ENCODE measurements at places on chromosomes 12 and 14. TPM values are rescaled to one million over a fixed set of nuclear protein-coding genes. Genes with fewer than 3 reads are reported as not detected.
A peak's percentile ranks its signal among the peaks of the same experiment; 100 is the strongest.

DNA sequence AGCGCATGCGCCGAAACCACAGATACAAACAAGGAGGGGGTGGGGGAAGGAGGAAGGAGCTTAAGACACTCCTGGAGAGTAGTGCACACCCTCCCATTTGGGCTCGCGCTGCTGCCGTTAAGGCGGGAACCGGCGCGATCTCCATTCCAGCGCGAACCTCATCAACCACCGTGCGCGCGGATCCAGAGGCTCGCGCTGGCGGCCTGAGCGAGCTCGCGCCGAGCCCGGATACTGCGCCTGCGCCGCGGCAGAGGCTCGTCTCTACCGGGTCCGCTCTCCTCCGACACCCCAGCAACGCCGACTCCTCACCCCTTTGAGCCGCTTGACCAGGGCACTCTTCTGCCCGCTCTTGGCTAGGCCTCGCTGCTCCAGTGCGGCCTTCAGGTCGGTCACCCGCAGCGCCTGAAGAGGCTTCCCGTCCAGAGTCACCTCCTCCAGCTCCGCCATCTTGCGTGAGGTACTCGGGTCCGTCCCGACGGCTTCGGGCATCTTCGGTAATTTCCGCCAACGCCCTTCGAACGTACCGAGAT lies at the start of gene ACIN1:
Gene ACIN1, minus strand, starts transcription at position 471 of the 530 bp plus-strand sequence. Its CDS starts 24 bp downstream, at position 447.
- DNase-seq: no peak
- peaks cover 14% of the 10 kb centered on the region for H3K4me1 ChIP-seq
- H3K27me3 ChIP-seq: no peaks in the 10 kb centered on the region
- peaks cover 37% of the 10 kb centered on the region for H3K36me3 ChIP-seq

- H3K36me3 ChIP-seq: no peaks in the 10 kb centered on the region
- DNase-seq: no peak
- no peaks in the 10 kb centered on the region for H3K27me3 ChIP-seq
- H3K4me3 ChIP-seq: no peak overlapping the region
- H3K4me1 ChIP-seq: no peaks in the 10 kb centered on the region
These were observed 98.5 kb upstream of the IFNG-AS1 start for GRCh38 chr12:67890726-67891258.

DNA sequence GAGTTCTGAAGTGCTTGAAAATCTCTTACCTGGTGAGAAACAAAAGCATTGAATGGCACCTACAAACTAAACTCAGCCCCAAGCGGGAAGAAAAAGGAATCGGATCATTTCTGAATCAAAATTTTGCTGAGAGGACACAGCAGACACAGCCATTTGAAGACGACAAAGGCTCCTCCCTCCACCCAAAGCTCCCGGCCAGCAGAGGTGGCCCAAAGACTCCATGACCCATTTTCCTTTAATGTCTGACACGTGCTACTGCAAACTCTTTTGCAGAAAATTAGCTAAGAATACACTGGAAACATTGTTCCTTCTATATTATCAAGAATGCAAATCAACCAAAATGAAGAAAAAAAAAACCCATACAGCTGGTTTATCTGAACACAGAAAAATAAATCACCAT lies 85.9 kb upstream of the FOXN3 start:
- H3K4me3 ChIP-seq: no peak overlapping the region
- peaks cover 18% of the 10 kb centered on the region for H3K4me1 ChIP-seq
- no peaks in the 10 kb centered on the region for H3K36me3 ChIP-seq
- no peaks in the 10 kb centered on the region for H3K27me3 ChIP-seq
- no peak overlapping the region for H3K27ac ChIP-seq

GRCh38 chr12:73514672-73515071 lies 1023.0 kb upstream of the ATXN7L3B start:
- no peaks in the 10 kb centered on the region for H3K27me3 ChIP-seq
- H3K27ac ChIP-seq: no peak overlapping the region
- DNase-seq: peak; percentile 56

DNA sequence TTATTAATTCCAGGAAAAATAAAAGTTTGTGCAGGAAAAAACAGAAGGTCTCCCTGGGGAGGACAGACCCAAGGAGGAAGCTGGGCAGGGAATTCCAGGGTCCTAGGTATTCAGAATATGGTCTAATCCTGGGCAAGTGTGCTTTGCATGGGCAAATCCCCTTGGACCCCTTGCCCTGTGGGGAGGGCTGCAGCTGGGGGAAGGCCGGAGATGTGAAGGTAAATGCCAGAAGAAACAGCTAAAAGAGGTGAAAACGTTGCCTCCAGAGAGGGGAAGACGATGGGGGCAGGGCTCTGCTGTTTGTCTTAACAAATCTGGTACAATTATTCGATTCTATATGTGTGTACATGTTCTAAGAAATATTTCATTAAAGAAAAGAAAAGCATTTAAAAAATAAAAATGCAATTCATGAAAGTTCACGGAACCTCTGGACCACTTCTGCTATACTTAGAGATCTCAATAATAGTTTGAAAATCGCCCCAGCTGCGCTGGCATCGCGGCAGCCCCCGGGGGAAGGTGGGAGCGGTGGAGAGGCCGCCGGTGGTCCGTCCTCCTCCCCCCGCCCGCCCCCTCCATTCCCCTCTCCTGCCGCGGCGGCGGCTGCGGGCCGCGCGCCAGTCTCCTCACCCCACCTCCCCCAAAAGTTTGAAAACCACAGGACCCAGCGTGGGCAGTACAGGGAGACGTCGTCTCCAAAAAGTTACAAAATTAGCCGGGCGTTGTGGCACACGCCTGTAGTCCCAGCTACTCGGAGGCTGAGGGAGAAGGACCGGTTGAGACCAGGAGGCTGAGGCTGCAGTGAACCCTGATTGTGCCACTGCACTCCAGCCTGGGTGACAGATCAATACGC lies 1.5 kb upstream of the PRPF40B start:
- H3K27me3 ChIP-seq: peaks cover 15% of the 10 kb centered on the region
- H3K27ac ChIP-seq: no peak overlapping the region
- H3K4me1 ChIP-seq: peaks cover 31% of the 10 kb centered on the region
- H3K4me3 ChIP-seq: peak overlapping the region; percentile 87
- DNase-seq: no peak

- H3K27me3 ChIP-seq: no peaks in the 10 kb centered on the region
- H3K36me3 ChIP-seq: no peaks in the 10 kb centered on the region
- no peaks in the 10 kb centered on the region for H3K4me1 ChIP-seq
- no peak overlapping the region for H3K4me3 ChIP-seq
These were observed 150.1 kb downstream of the SUDS3 start for GRCh38 chr12:118526255-118527095.

DNA sequence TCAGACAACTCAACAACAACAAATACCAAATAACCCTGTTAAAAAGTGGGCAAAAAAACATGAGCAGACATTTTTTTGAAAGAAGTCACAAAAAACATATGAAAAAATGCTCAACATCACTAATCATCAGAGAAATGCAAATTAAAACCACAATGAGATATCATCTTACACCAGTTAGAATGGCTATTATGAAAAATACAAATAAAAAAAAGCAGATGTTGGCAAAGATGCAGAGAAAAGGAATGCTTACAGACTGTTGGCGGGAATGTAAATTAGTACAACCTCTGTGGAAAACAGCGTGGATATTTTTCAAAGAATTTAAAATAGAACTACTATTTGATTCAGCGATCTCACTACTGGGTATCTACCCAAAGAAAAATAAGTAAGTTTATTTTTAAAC lies 114.0 kb downstream of the SLC38A4 start:
- no peak overlapping the region for H3K4me3 ChIP-seq
- no peaks in the 10 kb centered on the region for H3K4me1 ChIP-seq
- no peaks in the 10 kb centered on the region for H3K36me3 ChIP-seq
- H3K27me3 ChIP-seq: no peaks in the 10 kb centered on the region
- DNase-seq: no peak

- peaks cover 80% of the 10 kb centered on the region for H3K4me1 ChIP-seq
- no peak overlapping the region for H3K4me3 ChIP-seq
- peak overlapping the region; percentile 40 for H3K27ac ChIP-seq
- peak; percentile 42 for DNase-seq
- H3K36me3 ChIP-seq: no peaks in the 10 kb centered on the region
- H3K27me3 ChIP-seq: no peaks in the 10 kb centered on the region
These were observed 59.1 kb downstream of the RASSF3 start for GRCh38 chr12:64669270-64669842.

GRCh38 chr14:101933209-101933608 lies 31.2 kb upstream of the DYNC1H1 start:
- H3K4me1 ChIP-seq: no peaks in the 10 kb centered on the region
- H3K36me3 ChIP-seq: no peaks in the 10 kb centered on the region
- no peak overlapping the region for H3K27ac ChIP-seq
- H3K4me3 ChIP-seq: no peak overlapping the region

- no peaks in the 10 kb centered on the region for H3K36me3 ChIP-seq
- H3K27ac ChIP-seq: no peak overlapping the region
- DNase-seq: no peak
These were observed 16.4 kb upstream of the PUS1 start for GRCh38 chr12:131912518-131913274.

DNA sequence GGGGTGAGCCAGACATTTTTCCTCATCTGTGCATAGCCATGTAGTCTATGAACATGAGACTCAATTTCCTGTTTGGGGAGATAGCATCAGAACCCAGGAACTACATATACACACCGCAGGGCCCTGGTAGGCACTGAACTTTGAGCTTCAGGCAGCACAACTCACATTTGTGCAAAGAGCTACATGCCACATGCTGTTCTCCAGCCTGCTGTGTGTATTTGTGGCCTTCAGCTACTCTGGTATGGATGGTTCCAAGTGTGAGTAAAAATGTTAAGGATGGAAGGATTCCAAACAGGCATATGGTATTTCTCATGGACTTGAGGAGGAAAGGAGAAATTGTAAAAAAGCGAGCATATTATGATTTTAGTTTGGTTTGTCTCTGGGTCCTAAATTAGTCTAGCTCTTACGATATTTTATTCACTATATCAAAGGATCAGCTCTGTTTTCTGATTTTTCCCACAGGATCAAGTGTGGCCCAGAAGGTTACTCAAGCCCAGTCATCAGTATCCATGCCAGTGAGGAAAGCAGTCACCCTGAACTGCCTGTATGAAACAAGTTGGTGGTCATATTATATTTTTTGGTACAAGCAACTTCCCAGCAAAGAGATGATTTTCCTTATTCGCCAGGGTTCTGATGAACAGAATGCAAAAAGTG lies 422.4 kb upstream of the OR4E1 start:
- H3K27ac ChIP-seq: no peak overlapping the region
- H3K4me1 ChIP-seq: no peaks in the 10 kb centered on the region
- H3K4me3 ChIP-seq: no peak overlapping the region

DNA sequence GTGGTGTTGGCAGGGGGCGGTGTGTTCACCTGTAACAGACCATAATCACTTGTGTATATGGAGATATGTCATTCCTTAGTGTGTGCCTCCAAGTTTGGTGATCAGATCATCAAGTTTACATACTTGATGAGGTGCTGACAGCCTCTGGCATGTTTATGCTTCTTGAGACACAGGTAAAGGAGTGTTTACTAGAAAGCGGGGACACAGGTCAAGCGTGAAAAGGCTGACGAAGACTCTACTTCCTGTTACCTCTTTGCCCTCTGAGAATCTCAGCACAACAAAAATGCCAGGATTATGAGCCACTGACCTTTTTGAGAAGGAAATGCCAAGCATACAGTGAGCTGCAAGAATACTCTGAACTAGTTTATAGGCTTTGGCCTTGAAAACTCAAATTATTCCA lies 29.6 kb downstream of the PRDM4 start:
- H3K27ac ChIP-seq: no peak overlapping the region
- peak; percentile 2 for DNase-seq
- H3K4me3 ChIP-seq: no peak overlapping the region
- H3K4me1 ChIP-seq: no peaks in the 10 kb centered on the region
- no peaks in the 10 kb centered on the region for H3K27me3 ChIP-seq

GRCh38 chr14:22122227-22122818 lies 448.7 kb upstream of the OR4E1 start:
- H3K27me3 ChIP-seq: no peaks in the 10 kb centered on the region
- H3K27ac ChIP-seq: no peak overlapping the region
- peak; percentile 59 for DNase-seq
- H3K36me3 ChIP-seq: no peaks in the 10 kb centered on the region
- H3K4me1 ChIP-seq: no peaks in the 10 kb centered on the region

- no peaks in the 10 kb centered on the region for H3K27me3 ChIP-seq
- DNase-seq: peak; percentile 16
These were observed 441.3 kb downstream of the DAD1 start for GRCh38 chr14:22147716-22148115.

DNA sequence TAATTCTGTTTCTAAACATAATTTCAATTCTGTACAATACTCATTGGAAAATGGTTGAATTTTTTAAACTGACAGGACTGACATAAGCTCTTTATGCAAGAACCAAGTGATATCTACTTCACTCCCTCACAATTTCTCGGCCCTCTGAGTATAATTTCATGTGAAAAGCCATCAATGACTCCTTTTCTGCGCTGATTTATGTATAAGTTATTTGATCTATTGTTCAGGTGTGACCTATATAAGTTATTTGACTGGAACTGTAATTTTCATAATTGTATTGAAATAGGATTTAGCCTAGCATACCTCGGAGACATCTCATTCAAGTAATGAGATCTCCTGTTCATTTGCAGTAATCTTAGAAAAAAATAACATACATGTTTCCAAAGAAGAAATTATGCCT lies 184.4 kb downstream of the SYT1 start:
- no peak for DNase-seq
- no peaks in the 10 kb centered on the region for H3K36me3 ChIP-seq
- peaks cover 5% of the 10 kb centered on the region for H3K4me1 ChIP-seq

- H3K4me1 ChIP-seq: no peaks in the 10 kb centered on the region
- H3K27ac ChIP-seq: no peak overlapping the region
- peak; percentile 86 for DNase-seq
- H3K27me3 ChIP-seq: no peaks in the 10 kb centered on the region
- no peak overlapping the region for H3K4me3 ChIP-seq
- H3K36me3 ChIP-seq: no peaks in the 10 kb centered on the region
These were observed 1176.7 kb upstream of the SEL1L start for GRCh38 chr14:82710267-82710841.

DNA sequence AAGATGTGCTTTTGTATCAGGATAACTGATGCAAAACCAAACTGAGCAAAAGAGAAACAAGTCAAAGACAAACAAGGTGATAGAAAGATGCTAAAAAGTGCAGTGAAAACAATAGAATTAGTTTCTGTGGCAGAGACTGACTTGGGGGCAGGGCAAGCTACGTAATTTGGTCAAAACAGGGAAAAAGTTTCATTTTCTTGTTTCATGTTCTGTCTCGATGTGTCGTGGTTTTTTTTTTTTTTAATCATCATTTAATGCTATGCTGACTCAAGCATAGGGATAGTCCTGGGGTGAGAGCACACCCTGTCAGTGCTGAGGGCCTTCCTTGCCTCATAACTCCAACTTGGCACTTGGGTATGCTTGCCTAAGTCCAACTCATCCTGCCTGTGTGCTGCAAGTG lies 144.1 kb upstream of the PTPRQ start:
- no peaks in the 10 kb centered on the region for H3K36me3 ChIP-seq
- no peaks in the 10 kb centered on the region for H3K27me3 ChIP-seq
- no peak overlapping the region for H3K4me3 ChIP-seq
- H3K4me1 ChIP-seq: no peaks in the 10 kb centered on the region

DNA sequence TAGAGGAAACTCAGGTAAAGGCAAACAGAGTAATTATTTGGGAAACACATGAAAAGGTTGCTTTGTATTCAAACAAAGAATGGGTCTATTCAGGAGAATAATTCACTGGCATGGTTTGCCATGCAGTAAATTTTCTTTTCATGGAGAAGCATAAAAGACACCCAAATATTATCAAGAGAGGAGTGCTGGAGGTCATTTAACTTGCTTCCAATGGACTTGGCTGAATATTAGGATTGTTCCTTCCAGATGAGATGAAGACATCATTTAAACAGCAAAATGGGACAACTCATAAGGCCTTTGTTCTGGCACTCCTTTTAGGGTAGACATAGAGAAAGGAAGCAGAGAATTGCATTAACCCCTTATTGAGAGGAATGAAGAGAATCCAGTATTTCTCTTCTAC lies 38.7 kb downstream of the WIF1 start:
- H3K27ac ChIP-seq: no peak overlapping the region
- peaks cover 10% of the 10 kb centered on the region for H3K4me1 ChIP-seq
- no peaks in the 10 kb centered on the region for H3K27me3 ChIP-seq

The ARMH4 gene
- polyA plus RNA-seq: 13.9 TPM

The METTL3 gene
- 100 TPM for polyA plus RNA-seq

The DTD2 gene
- polyA plus RNA-seq: 8.6 TPM

The RASAL1 gene
- polyA plus RNA-seq: 2.7 TPM

Measured in GM23338 (cell line).